ENCODE measurements at places on chromosomes 11 and 22. TPM values are rescaled to one million over a fixed set of nuclear protein-coding genes. Genes with fewer than 3 reads are reported as not detected.

DNA sequence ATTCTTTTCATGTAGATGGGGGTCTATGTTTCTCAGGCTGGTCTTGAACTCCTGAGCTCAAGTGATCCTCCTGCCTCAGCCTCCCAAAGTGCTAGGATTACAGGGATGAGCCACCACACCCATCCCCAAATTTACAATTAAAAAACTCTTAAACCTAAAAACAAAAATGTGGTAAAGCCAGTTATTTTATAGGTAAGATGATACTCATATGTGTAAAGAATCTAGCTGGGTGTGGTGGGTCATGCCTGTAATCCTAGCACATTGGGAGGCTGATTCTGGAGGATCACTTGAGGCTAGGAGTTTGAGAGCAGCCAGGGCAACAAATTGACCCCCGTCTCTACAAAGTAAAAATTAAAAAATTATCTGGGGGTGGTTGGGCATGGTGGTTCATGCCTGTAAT lies 4.0 kb upstream of the RBM14 start:
- no peak for DNase-seq

DNA sequence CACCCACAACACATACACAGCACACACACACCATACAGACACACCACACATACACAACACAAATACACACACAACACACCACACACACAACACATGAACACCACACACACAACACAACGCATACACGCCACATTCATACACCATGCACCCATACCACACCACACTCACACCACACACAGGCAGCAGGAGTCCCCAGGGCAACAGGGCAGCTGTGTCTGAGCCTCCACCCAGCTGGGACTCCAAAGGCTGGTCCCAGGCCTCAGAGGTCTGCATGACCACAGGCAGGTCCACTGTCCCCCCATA lies 3.3 kb upstream of the WNT7B start:
- DNase-seq = no peak

DNA sequence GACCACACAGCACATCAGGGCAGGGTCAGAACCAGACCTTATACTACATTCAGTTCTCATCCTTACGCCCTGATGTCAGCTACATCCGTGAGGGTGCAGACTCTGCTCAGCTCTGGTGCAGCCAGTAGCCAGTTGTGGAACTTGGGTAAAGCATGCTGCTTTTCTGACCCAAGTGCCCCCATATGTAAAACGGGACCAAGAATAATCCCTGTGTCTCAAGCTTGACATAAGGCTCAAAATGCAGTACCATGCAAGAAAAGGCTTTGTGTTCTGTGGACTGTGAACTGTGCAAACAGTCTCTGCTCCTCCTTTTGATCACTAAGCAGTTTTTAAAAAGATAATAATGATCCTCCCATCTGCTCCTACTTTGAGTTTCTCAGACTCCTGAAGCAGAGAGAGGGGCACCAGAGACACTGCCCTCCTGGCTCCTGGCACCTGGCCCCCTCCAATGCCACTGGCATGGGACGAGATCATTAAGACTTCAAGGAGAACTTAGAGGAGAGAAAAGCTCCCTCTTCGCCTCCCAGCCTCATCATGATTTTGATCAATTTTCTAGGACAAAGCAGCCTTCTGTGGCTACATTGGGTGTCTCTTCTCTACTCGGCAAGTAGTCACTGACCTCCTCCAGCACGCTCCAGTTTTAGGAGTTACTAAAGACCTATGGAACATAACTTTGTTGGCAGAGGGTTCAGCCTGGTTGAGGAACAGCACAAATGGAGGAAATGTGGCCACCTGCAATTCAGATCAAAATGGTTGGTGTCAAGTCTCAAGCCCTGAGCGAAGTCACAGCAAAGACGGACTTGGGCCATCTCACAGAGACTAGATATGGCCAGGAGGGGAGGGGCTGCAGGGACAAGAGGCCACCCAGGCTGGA lies 23.9 kb downstream of the IL10RA start:
- no peak for DNase-seq

The OOSP2 gene
- total RNA-seq = not detected

GRCh38 chr11:40202589-40203270 lies 1256.7 kb downstream of the LRRC4C start:
- no peak for DNase-seq

The TIGD3 gene
- 0.18 TPM for total RNA-seq

The ANKK1 gene
- total RNA-seq = not detected

The VPREB1 gene
- total RNA-seq = not detected

- no peak for DNase-seq
Measured at GRCh38 chr11:126058105-126058874, 4.4 kb downstream of the CDON start.

DNA sequence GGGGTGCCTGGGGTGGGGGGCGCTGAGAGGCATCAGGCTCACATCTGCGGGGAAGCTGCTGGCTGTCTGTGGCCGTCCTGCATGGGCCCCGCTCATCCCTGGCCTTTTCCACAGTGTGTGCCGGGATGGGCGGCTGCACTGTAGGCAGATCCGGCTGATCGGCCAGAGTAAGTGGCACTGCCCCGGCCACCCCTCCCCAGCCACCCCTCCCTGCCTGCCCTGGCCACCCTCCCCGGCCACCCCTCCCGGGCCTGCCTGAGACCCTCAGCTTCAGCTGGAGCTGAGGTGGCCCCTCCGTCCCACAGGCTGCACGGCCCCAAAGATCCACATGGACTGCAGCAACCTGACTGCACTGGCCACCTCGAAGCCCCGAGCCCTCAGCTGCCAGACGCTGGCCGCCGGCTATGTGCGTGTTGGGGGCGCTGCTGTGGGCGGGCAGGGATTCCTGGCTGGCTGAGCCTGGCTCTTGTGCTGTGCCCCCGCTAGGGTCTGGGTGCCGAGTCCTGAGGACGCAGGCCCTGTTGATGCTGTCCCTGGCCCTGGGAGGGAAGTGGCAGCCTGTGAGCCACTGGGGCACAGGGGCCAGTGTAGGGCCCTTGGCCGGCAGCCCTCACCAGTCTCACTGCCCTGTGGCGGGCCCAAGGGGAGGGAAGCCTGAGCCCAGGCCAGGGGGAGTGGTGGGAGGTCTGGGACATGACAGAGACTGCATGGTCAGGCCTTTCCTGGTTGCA lies 10.9 kb downstream of the MUC2 start:
- DNase-seq = peak; percentile 54

The PHETA2 gene
- total RNA-seq = 2.2 TPM

The EIF3M gene
- 174 TPM for total RNA-seq

DNA sequence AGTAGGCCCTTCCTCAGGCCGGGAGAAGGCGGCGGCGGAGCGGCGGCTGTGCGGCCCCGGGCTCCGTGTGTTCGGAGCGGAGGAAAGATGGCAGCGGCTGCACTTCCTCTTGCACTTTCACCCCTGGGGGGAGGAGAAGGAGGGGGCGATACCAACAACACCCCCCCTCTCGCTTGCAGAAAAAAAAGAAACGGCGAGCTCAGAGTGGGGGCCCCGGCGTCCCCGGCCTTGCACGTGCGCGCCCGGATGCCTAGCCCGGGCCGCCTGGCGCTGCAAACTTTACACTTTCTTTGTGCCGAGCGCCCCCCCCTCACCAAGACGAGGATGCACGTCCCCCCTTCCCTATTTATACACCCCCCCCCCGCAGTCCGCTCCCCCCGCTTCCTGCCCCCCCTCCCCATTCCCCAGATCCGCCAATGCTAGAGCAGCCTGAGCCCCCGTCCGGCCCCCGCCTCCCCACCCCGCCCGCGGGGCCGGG lies at the start of gene PATZ1:
Gene PATZ1, minus strand, starts transcription at position 92 of the 478 bp plus-strand sequence. CDS start 744 bp downstream, outside the sequence.
- DNase-seq = no peak

The PRDM11 gene
- total RNA-seq = 32.9 TPM

The FAM83F gene
- total RNA-seq = 0.22 TPM

DNA sequence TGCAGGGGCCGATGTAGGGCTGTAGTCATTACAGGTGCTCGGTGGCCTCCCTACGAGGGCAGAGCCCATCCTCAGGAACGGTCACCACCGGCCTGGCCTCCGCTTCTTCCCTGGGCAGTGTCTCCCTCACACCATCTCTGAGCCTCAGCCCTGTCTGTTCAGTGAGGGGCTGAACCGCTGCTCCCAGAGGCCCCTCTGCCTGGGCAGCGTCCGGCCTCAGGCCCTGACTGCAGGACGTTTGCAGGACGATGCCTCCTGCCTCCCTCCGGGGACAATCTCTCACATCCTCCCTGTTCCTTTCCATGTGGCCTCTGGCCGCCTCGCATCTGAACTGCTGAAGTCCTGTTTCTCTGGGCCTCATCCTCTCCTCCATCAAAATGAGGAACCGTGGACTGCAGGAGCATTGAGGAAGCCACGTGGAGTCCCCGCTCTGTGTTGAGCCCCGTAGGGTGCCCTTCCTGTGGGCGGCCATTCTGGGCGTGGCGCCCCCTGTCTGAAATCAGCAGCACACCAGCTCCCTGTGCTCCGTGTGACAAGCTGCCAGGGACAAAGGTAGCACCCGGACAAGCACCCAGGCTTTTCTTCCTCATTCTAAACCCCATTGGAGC lies 933.5 kb downstream of the BRD1 start:
- DNase-seq = peak; percentile 88

GRCh38 chr11:81098471-81098870 lies 1635.2 kb downstream of the FAM181B start:
- no peak for DNase-seq

DNA sequence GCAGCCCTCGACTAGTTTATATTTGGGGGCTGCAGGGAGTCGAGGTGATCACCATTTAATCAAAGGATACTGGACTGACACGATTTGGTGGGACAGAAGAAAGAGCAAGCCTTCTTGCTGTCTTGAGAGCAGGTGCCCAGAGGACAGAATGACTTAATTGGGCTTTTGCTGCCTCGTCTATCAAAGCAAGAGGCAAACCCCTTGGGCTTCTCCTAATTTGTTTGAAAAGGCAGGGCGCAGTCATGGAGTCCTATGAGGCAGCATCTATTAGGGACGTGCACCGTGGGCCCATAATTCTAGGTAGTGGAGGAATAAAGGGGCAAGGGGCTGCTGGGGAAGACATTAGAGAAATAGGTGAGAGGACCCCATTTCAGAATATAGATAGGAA lies 1411.3 kb downstream of the TBC1D22A start:
- no peak for DNase-seq

DNA sequence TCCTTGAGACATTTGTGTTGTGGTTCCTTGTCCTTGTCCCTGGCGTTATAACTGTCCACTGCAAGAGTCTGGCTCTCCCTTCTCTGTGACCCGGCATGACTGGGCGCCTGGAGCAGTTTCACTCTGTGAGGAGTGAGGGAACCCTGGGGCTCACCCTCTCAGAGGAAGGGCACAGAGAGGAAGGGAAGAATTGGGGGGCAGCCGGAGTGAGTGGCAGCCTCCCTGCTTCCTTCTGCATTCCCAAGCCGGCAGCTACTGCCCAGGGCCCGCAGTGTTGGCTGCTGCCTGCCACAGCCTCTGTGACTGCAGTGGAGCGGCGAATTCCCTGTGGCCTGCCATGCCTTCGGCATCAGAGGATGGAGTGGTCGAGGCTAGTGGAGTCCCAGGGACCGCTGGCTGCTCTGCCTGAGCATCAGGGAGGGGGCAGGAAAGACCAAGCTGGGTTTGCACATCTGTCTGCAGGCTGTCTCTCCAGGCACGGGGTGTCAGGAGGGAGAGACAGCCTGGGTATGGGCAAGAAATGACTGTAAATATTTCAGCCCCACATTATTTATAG lies 23.0 kb downstream of the MYBPC3 start:
- no peak for DNase-seq

The TMEM191B gene
- total RNA-seq = 1.7 TPM

The CRYBB3 gene
- not detected for total RNA-seq

GRCh38 chr11:15053191-15053685 lies 20.2 kb upstream of the CALCB start:
- no peak for DNase-seq

The SEPTIN5 gene
- total RNA-seq = 214 TPM

DNA sequence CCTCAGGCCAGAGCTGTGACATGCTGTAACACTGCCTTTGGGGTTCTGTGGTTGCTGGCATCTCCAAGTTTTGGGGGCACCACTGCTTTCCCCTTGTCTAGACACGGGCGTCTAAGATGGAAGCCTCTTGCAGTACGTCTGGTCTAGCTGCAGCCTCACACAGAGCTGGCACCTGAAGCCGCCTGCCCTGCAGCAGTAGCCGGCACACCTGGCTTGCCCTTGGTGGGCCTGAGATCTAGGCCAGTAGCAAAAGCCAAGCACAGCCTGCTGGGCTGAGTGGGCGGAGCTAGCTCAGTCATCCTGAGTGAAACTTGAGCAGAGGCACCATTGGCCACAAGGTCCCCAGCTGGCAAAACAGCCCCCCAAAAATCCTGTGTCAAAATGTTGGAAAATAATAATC lies 154.2 kb downstream of the DLG2 start:
- no peak for DNase-seq

GRCh38 chr11:67664213-67664585 lies 10.2 kb downstream of the ALDH3B2 start:
- DNase-seq = peak; percentile 77

GRCh38 chr11:63554877-63555223 lies 8.3 kb downstream of the PLAAT2 start:
- DNase-seq = no peak

The CHRDL2 gene
- not detected for total RNA-seq

DNA sequence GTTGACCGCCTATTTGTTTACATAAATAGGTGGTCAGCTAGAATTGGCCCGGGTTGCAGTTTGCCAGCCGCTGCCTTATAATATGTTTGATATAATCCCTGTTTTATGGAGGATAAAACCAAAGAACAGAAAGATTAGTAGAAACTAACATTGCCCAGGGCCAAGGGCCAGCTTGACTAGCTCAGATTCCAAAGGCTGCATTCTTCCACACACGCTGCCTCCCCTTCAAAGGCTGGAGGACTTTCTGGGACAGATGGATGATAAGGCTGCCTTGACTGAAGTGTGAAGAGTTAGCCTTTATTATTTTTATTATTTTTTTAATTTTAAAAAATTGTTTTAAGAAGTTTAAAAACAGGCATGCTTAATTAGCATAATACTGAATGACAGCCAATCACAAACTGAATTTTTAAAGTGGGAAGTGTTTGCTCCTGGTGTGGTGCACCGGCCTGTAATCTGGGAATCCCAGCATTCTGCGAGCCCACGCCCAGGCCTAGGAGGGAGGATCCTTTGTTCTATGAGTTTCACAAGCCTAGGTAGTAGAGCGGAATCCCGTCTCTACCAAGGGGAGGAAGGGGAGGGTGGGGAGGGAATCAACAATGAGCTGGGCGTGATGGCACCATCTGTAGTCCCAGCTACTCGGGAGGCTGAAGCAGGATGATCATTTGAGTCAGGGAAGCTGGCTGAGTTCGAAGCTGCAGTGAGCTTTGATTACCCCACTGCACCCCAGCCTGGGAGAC lies 114.9 kb downstream of the NAV2 start:
- no peak for DNase-seq

The PDE2A gene
- not detected for total RNA-seq

- DNase-seq = no peak
Measured at GRCh38 chr11:120289426-120289825, 35.7 kb upstream of the TLCD5 start.

The AIFM3 gene
- not detected for total RNA-seq
